ENCODE measurements at places on chromosomes 3 and 15.

DNA sequence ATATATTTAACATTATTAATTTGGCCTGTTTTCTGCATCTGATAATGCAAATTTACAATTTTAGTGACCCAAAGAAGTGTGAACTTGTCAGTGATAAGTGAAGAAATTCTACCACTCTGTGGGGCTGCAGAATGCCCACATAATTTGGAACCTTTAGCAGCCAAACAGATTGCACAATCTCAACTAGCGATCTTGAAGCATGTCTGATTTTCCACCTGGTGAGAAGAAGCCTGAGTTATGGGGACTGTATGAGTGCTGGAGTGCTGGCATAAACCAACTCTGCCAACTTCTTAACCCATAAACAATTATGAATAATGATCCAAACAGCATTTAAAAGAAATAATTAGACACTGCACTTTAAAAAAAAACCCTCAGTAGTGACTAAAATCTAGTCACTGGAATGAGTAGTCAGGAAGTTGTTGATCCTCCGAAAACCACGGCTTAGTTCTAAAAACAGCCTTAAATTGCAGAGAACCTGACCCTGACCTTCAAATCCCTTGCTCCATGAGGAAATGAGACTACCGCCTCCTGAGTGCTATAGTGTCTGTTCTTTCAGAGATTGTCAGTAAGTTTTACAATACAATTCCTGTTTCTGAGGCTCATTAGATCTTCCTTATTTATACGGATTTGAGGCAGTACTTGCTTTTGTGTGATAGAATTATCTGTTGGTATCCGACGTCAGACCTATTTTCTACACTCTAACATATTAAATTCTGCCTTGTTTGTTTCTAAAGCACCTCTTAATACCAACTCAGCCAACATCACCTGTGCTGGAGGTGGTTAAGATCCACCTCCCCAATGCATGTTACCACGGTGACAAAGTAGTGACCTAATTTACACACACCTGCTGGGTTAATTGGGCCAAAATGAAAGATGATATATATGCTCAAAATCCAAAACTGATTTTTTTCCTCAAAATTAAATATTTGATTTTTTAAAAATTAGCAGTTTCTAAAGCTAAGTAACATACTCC, 267.7 kb downstream of the ZBTB20 start:
- no peak for DNase-seq

DNA sequence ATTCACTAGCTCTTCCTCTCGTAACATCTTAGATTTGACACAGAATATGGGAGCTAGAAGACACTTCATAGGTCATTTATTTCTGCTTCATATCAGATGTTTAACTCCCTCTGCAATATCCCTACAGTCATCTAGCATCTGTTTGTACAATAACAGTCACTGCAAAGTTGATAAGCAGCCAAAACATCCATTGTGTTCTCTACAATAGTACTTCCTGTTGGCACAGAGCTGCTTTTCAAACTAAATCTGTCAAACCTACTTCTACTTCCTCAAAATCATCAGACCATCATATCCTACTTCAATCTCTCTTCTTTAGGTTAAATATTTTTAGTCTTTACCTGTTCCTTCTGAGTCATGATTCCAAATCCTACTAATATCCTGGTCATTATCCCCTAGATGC, 233.2 kb downstream of the FGF12 start:
- no peak for DNase-seq

- no peak for DNase-seq
Measured at GRCh38 chr3:108524537-108524936, 14.1 kb upstream of the MYH15 start.

DNA sequence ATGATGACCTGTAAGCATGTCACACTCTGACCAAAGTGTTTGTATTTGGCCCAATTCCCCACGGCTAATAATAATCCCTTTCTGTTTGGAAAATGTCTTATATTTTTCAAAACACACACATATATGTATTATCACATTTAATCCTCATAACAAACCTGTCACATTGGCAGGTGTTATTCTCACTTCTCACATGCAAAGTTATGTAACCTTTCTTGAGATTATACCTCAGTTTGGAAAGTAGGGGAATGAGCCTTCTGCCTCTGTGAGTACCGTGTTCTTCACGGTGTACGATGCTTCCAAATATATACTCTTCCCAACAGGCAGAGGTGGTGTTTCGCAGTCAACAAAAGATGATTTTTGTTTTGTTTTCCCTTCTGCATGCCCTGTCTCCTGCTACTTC, 205.6 kb downstream of the TP63 start:
- no peak for DNase-seq

DNA sequence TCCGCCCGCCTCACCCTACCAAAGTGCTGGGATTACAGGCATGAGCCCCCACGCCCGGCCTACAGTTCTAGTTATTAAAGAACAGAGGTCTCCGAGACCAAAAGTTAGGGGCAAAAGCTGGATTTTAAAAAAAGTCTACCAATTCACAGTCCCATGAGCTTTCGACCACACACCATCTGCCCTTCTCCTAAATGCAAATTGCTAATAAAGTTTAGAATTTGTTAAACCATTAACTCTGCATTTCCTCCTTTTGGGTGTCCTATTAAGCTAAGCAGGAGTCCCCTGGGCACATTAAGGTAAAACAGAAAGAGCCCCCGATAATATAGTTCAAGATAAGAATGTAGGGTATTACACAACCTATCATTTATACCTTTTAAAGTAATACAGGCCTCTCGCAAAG, 322.7 kb downstream of the FOXP1 start:
- DNase-seq: no peak

- DNase-seq: no peak
Measured at GRCh38 chr3:13841826-13842225, 38.0 kb downstream of the WNT7A start.

GRCh38 chr15:72797338-72797689, 13.8 kb upstream of the ADPGK start:
- no peak for DNase-seq

DNA sequence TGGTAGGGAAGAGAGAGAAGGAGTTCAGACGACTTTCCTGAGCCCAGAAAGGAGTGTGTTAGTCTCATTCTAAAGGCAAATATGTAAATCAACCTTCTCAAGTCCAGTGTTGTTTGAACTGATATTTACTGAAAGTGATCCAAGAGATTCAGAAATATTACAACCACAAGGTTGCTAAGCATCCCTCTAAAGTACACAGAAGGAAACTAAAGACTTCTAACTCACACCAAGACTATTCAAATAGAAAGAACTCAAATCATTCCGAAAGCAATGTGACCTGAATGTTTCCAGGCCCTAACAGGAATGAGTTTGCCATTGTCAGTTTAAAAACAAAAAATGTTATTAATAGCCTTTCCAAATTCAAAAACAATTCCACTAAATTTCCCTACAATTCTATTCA, 56.9 kb upstream of the VGLL3 start:
- no peak for DNase-seq

DNA sequence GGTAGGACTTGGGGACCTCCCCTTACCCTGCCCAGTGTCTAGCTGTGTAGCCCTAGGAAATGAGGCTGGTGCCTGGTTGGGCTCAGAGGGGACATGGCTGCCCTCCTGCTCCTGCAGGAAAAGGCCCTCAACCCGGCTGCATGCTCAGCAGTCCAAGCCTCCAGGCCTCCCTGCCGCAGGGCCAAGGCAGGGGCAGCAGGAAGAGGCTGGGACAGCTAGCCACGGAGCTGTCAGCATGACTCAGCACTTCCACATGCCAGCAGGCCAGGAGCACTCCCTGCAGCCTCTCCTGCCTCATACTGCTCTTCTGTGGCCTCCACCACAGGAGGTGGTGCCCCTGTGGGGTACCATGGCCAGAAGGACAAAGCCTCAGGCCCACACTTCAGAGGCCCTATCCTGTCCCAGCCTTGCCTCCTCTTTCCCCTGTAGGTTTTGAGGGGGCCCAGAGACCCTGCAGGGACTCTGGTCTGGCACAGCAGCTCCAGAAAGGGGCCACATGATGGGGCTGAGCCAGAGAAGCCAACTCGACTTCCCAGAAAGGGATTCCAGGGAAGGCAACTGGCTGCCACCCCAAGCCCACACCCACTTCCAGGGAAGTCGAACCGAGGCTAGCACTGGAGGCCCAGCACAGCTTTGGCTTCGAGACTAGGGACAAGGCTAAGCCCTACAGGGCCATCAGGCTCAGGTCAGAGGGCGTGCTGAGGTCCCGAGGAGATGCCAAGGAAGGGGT, 19.5 kb downstream of the TKT start:
- DNase-seq: no peak

DNA sequence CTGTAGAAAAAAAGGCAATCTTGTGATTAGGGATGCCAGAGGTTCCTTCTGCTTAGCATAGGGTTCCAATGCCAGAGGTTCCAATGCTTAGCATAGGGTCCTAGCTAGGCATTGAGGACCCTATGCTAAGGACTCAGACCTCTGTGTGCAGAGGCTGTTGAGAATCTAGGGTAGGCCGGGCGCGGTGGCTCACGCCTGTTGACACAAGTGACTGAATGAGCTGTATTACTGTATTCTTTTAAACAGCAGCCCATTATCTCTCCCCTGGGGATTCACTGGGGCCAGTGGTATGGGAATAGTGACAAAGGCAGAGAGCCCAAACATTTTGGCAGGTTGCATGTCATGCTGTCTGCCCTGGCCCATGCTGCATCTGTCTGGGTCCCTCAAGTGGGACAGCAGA, 16.2 kb downstream of the PAK6 start:
- no peak for DNase-seq

- DNase-seq: no peak
Measured at GRCh38 chr3:42020684-42021307, 58.9 kb upstream of the ULK4 start.

- no peak for DNase-seq
Measured at GRCh38 chr3:182603501-182603900, 189.8 kb upstream of the ATP11B start.

DNA sequence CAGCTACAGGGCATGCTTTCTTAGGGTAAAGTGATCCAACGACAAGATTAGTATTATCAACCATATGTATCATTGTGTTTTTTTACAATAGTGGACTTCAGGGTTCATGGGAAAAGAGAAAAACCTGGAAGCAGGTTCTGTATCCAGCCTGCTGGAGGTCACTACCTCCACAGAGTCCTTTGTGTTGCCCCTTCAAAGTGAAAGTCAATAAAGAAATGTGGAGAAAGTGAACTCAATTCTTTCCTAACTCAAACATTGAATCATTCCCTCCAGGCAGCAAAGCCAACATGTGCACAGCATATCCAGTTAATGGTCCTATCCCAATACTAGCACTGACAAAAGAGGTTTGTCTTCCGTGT, 45.4 kb downstream of the FGF7 start:
- no peak for DNase-seq

DNA sequence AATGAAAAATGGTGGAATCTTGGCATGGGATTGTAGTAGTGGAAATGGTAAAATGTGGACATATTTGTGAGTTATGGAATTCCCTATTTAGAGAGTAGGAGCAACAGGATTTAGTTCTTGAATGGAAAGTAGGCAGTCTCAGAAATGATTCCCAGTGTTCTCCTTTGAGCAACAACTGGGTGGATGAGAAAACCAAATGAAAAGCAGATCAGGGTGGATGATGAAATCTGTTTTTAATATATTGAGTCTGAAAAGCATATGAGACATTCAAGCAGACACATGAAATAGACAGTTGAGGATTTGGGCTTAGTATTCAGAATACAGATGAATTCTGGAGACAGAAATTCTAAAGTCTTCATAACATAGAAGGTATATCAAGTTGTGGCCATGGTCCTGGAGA, 451.3 kb downstream of the LPP start:
- no peak for DNase-seq

DNA sequence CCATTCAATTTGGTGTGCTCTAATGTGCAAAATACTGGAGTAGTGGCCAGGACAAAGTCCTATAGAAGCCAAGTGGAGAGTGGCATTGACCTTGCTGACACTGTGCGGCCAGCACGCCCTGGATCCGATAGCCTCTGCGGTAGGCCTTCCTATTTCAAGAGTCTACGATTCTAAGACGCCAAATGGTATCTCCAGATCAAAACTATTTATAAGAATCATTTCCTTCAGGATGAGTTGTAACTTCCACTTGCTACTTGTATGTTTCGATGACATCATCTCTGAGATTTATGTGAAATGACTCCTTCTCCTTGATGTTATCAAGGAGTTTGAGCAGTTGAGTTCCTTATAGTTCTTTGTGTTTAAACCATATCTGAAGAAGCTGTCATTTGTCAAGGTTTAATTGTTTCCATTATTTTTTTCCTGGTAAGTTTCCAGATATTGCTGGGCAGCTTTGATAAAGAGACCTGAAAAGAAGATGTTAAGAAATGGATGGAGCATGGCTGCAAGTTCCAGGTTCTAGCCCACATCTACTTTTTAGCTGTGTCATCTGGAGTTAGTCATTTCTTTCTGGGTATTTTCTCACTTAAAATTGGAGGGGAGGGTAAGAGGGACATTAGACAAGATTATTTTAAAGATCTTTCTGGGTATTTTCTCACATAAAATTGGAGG, 71.8 kb downstream of the TMEM44 start:
- DNase-seq: no peak

DNA sequence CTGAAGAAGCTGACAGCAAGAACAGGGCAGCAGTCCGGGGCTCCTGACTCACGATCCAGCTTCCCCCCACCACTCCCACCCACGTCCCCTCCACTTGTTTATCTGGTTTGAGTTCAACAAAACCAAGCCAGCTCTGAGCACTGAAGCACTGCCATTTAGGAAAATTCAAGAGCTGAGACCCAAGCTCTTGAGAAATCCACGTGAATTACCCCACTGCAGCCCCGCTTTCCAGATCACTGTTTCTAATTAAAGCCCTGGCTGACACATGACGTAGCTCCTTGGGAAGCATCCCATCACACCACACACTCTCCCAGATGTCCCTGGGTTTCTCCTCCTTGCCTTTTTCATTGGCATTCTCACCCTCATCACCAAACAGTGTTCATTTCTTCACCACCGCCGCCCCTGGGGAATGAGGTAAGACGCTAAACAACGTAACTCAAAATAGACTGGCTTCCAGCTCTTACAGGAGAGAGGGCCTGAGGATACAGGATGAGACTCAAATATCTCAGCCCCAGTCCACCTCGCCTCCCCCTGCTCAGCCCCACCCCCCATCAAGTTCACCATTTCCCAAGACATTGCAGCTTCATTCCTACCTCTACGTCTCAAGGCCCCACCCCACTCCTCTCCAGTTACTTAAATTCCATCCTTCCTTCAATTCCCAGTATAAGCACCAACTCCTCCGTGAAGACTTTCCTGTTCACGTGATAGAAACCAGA, 95.4 kb downstream of the SRGAP3 start:
- no peak for DNase-seq

GRCh38 chr15:101723874-101724674, at the start of gene TARS3:
TSS of gene TARS3 (minus strand) at chr15:101724473. CDS start at chr15:101724387, 86 bp downstream.
- peak; percentile 97 for DNase-seq

- no peak for DNase-seq
Measured at GRCh38 chr3:34842706-34843480, 796.4 kb upstream of the ARPP21 start.

DNA sequence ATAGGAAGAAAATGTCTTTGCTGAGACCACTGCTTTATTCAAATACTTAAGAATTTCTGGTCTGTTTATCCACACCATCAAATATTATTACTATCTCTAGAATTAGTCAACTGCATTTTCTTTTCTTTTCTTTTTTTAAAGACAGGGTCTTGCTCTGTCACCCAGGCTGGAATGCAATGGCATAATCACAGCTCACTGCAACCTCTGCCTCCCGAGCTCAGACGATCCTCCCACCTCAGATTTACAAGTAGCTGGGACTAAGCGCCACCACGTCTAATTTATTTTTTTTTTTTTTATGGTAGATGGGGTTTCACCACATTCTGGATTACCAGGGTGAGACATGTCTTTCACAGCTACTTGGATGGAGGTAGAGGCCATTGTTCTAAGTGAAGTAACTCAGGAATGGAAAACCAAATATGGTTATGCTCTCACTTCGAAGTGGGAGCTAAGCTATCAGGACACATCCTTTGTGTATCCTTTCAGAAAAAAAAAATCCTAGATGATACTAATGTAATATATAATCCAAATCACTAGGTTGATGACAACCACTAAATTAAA, 52.8 kb downstream of the STAG1 start:
- DNase-seq: no peak
